Ammon's horn (tissue), 1 donor: ENCODE measurements at places on chromosomes 3 and 15.
A peak's percentile ranks its signal among the peaks of the same experiment; 100 is the strongest.

DNA sequence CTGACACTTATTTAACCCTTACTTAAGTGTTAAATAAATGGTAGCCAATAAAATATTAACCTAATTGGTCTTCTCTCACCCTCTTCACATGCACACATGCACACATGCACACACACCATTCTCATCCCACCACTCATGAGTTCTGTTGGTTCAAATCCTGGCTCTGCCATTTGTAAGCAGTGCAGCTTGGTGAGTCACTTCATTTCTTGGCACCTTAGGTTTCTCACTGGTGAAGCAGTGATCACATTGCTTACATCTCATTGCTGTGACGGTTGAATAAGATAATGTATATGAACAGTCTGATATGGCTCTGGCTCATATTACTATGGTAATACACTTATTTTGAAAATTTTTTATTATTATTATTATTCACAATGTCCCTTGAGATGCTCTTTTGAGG is 33.8 kb downstream of the RIOX2 start:
- DNase-seq, result no peak

GRCh38 chr15:99096173-99096893 is 8.5 kb upstream of the SYNM start:
- no peak for DNase-seq

GRCh38 chr3:133591271-133591742 is 17.8 kb downstream of the CDV3 start:
- no peak for DNase-seq

DNA sequence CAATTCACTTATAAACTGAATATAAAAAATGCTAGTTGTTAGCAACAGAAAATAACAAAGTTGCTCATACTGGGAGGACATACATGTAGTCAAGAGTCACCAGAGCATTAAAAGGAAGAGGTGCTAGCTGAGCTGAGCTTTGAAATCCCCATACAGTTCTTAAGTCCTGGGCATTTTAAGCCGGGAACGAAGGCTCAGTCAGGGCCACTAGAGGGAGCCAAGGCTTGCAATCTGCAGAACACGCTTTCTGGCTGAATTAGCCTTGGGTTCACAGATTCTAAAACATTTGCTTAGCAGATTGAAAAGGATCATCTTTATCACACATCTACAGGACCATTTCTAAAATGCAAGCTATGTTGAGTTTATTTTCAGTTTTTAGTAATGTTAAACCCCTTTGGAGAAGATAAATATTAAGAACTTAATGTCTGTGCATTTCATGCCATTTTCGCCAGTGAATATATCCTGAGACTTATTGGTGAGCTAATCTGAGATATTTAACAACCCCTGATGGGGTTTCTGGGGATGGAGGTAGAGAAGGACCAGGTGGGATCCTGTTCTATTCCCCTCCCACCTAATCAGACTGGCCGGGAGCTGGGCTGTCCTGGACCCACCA is 26.3 kb upstream of the MNS1 start:
- peak; percentile 90 for DNase-seq
